ENCODE measurements at places on chromosomes 2 and 18.
A peak's percentile ranks its signal among the peaks of the same experiment; 100 is the strongest.

DNA sequence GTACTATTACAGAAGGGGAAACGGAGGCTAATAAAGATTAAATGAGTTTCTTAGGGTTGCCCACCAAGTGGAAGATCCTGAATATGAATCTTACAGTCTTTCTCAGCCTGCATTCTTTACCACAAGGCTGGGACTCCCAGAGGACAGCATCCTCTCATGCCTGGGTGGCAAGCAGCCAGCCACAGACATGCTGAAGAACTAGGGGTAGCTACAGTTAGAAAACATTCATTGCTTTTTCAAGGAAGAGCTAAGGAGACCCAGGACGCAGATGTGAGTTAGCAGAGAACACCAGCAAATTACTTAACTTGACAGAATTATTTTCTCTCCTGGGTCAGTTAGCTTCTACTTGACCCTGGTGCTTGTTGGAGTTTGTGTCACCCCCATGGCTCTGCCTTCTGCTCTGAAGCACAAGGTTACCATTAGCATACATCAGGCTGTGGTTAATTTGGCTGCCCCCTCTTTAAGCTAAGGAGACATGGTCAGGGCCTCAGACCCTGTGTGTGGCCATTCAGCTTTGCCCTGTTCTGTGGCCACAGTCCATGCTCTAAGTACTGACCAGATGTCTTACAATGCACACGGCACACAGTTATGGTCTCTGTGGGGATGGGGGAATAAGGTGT is 132.3 kb upstream of the TNP1 start:
- DNase-seq: no peak

- DNase-seq: no peak
Observed at GRCh38 chr18:54769526-54770464, 58.5 kb upstream of the RAB27B start.

DNA sequence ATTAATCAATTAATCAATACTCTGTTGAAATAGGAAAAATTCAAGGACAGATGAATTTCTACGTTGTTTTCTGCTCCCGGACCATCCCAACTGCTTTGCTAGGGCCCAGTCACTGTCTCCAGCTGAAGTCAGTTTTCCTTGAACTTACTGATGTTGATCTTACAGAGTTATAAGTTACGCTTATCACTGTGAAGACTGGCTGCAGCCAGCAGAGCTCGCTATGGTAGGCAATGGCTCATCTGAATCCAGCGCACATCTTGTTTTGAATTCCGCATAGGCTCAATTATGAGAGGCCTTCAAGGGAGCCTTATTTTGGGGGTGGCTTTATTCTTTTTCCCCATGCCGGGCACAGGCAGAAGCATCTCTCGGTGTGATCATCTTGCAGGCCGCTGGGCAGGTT is 2.7 kb downstream of the MC2R start:
- no peak for DNase-seq

DNA sequence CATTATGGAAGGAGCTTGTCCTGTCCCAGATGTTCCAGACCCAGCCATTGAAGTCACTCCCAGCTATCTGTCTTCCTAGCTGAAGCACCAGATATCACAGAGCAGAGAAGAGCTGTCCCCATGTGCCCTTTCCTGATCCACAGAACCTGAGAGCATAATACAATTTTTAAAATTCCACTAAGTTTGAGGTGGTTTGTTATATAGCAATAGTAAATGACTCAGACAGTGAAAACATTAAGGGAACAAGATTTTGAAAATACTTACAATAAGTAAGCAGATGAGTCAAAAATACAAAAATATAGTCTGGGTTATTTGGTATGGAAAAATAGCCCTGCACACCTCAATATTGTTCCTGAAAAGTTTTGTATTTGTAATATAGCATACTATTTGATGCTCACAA is 85.8 kb upstream of the GLS start:
- DNase-seq: no peak

DNA sequence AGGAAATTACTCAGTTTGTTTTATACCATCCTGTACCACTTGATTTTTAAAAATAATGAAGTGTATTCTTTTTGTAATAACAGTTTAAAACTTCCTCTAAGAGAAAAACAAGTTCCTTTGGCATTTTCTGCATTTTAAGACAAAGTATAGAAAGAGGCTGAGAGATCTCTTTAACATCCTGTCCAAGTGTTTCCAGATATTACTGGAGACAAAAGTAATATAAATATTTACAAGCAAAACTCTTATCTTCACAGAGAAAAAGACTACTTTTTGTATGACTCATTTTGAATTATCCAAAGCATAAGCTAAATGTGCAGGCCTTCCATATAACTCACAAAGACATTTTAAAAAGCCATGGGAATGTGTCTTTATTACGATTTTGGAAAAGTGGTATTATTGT is 221.1 kb downstream of the RDH14 start:
- DNase-seq: no peak

DNA sequence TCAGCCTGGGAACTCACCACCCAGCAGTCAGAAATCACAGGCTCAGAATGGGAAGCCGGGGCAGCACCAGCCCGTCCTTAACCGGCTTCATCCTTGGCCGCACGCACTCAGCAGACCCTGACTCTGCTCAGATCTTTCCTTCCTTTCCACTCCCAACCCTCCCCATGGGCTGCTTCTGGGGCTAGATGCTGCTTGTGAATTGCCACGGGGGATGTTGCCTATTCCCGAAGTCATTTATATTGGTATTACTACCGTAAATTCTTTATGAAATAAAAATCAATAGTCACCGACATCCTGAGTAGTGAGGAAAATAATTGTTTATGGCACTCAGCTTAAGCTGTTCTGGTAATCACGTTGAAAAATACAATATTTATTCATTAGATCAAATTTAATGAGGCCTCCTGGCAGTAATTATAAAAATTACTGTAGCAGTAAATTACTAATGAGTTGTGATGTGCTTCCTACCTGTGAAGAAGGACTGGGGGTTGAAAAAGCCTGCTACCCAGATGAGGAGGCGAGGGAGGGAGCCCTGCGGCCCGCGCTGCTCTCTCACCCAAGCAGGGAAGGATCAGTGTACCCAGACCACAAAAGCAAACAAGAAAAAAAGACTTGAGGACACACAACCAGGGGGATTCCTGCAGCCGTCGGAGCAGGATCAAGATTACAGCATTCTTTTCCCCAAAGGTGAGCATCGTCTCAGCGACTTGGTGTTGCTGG is 31.5 kb downstream of the CDCA7 start:
- no peak for DNase-seq

DNA sequence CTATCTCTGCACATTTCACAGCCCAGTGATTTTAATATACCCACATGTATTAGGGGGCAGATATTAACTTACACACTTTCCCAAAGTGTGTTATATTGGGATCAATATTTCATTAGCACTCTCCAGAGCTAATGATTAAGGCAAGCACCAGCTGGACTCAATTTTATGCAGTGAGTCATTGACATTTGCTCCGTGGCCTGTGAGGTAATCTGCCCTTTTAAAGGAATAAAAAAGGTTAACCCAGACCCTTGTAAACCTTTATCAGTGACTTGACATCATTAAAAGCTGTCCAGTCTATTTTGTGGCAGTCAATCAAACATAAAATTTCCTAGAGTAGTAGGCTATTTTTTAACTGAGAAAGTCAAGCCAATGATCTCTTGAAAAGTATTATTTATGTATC is 1870.4 kb upstream of the CELF4 start:
- no peak for DNase-seq

DNA sequence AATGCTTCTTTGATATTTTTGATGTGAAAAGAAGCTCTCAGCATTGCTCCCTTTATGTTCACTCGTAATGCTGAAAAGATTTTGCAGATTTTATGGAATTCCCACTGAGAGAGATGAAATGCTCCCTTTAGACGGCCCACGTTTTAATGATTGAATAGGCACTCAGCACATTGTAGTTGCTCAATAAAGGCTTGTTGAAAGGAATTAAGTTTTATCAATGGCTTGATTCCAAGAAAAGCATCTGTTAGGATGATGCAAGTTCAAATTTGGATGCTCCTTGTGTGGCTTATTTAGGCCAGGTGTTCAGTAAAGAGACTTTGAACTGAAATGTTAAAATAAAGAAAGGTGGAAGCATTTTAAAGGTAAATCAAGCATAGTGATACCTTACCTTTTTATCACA is 725.1 kb downstream of the EPHA4 start:
- DNase-seq: no peak

DNA sequence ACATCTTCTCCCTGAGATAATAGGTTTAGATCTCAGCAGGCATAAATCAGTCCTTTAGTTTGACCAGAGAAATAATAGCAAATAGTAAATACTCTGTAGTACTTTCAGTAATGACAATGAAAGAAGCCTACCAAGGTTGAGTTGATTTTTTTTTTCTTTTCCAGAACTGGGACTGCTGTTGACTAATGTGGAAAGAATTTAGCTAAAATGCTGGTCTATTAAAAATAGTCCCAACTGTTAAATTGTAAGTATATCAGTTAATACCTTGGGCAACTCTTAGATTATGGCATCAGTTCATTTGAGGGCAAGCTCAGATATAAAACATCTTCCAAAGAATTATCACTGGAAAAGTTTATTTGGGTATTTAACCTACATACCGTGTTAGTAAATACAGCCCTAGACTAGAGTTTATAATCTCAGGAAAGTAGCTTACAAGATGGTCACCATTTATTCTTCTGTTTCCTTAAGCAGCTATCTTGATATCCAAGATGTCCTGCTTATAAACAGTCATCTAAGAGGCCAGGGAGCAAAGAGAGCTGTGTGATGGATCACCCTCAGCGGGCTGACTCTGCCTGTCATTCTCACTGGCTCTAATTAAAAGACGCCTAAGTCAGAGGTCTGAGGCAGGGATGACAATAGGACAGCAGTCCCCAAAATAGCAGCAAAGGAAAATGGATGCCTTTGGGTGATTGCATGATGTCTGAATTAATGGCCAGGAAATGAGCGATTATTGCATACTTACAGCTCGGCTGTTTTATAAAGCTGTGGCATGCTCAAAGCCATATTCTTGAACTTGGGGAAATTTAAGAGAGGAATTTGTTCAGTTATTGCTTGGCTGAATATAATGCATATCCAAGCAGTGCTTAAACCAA is 121.3 kb downstream of the MTX2 start:
- DNase-seq: no peak

GRCh38 chr2:65375723-65376122 is 56.7 kb downstream of the SPRED2 start:
- DNase-seq: no peak

GRCh38 chr2:230408244-230408842 is 7.7 kb upstream of the SP100 start:
- DNase-seq: peak; percentile 73

DNA sequence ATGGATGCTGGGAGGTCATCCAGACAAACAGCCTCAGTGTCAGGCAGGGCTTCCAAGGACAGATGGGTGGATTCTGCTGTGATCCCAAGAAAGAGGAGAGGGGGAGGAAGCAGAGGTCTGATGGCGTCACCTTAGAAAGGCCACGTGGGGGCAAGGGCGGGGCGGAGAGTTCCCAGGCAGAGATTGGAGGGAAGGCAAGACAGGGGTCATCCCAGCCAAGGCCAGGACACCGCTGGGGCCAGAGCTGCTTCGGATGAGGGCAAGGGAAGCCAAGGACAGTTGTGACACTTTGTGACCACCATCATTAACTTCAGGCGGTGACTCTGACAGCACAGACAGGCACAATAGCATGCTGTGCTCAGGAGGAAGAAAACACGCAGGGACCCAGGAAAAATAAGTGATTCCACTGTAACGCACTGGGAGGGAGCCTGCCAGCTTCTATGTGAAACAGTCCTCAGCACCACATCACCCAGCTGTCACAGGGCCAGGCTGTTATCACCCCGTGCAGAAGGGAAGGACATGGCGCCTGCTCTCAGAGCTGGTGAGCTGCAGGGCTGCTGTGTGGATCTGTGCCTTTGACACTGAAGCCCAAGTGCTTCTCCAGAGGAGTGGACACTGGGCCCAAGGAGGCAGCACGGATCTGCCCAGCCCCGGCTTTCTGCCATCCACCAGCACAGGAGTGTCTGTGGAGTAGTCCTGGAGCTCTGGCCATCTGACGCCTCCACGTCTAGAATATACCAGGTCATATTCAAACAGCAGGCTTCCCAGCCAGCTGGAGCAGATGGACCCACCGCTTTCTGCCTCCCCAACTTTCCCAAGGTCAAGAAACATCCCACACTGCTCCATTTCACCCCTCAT is 204.1 kb downstream of the NDUFA10 start:
- DNase-seq: no peak

- DNase-seq: no peak
Observed at GRCh38 chr2:240575101-240575965, 7.0 kb downstream of the RNPEPL1 start.
